ENCODE measurements at places on chromosomes 16 and 17. TPM values are rescaled to one million over a fixed set of nuclear protein-coding genes. Genes with fewer than 3 reads are reported as not detected.

WNT9B gene
- not detected for total RNA-seq

- no peaks in the 10 kb centered on the region for H3K27me3 ChIP-seq
- no peak for DNase-seq
- no peaks in the 10 kb centered on the region for H3K36me3 ChIP-seq
- no peak overlapping the region for H3K4me3 ChIP-seq
Measured at GRCh38 chr16:88524973-88525662, 45.1 kb upstream of the ZC3H18 start.

DNA sequence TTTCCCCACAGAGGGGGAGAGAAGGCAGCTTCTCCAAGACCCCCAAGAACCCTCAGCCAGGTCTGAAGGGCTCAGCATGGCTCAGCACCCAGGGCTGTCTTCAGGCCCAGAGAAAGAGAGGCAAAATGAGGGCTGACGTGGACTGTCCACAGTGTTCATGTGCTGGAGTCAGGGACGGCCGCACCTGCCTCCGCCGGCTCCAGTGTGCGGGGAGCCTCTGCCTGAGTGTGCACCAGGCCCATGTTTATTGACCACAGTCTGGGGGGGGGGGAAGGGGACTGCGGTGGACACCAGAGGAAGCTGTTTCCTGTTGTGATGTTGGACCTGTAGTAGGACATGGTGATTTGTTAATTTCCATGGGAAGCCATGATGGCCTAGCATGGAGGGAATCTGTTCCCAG lies 6.9 kb downstream of the MRM1 start:
- no peak overlapping the region for H3K4me3 ChIP-seq
- H3K27ac ChIP-seq = no peak overlapping the region
- no peaks in the 10 kb centered on the region for H3K27me3 ChIP-seq
- H3K36me3 ChIP-seq = no peaks in the 10 kb centered on the region
- no peaks in the 10 kb centered on the region for H3K4me1 ChIP-seq
- DNase-seq = no peak

CES3 gene
- total RNA-seq = 0.08 TPM

GRCh38 chr17:32926183-32926582 lies 1.8 kb upstream of the TMEM98 start:
- no peaks in the 10 kb centered on the region for H3K36me3 ChIP-seq
- H3K27me3 ChIP-seq = no peaks in the 10 kb centered on the region
- H3K27ac ChIP-seq = no peak overlapping the region
- peak; percentile 17 for DNase-seq
- H3K4me3 ChIP-seq = no peak overlapping the region

Measured in SJCRH30 (cell line).